Osteocyte (in vitro differentiated cells): ENCODE measurements at places on chromosomes 7 and 10. TPM values are rescaled to one million over a fixed set of nuclear protein-coding genes. Genes with fewer than 3 reads are reported as not detected.

- H3K4me3 ChIP-seq, result no peak overlapping the region
- DNase-seq, result no peak
- no peak overlapping the region for H3K27ac ChIP-seq
Measured at GRCh38 chr10:58094985-58095718, 172.5 kb downstream of the IPMK start.

DNA sequence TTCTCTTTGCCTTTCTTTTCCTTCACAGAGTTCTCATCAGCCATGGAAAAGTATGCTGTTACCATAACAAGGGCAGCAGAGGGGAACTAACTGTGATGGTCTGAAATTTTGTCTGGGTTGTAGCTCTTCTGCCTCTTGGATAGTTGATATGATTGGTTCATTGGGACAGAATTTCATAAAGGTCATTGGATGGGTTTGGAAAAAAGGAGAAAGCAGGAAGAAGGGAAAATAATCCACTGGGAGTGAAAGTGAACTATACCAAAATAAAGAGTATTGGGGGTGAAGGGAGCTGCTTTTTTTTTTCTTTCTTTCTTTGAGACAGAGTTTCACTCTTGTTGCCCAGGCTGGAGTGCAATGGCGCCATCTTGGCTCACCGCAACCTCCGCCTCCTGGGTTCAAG lies 5.8 kb downstream of the EIF4EBP2 start:
- no peaks in the 10 kb centered on the region for H3K27me3 ChIP-seq
- H3K4me1 ChIP-seq, result peaks cover 58% of the 10 kb centered on the region
- no peak for DNase-seq
- no peak overlapping the region for H3K27ac ChIP-seq
- no peak overlapping the region for H3K4me3 ChIP-seq

GRCh38 chr10:34113504-34114225 lies 701.4 kb downstream of the PARD3 start:
- H3K4me3 ChIP-seq, result no peak overlapping the region
- peaks cover 13% of the 10 kb centered on the region for H3K36me3 ChIP-seq
- no peak overlapping the region for H3K27ac ChIP-seq

GRCh38 chr7:128025819-128026218 lies 5.4 kb downstream of the LRRC4 start:
- DNase-seq, result no peak
- peaks cover 9% of the 10 kb centered on the region for H3K36me3 ChIP-seq
- no peak overlapping the region for H3K27ac ChIP-seq
- no peak overlapping the region for H3K4me3 ChIP-seq
- H3K4me1 ChIP-seq, result peaks cover 23% of the 10 kb centered on the region

HOXA11 gene
- not detected in 2 replicates for total RNA-seq

LLCFC1 gene
- total RNA-seq, result not detected in 2 replicates

OR2A2 gene
- total RNA-seq, result not detected in 2 replicates

PAX4 gene
- not detected in 2 replicates for total RNA-seq

CALML3 gene
- total RNA-seq, result not detected in 2 replicates

ADAM8 gene
- 2.9 and 6.0 TPM in 2 replicates for total RNA-seq

PLCE1 gene
- total RNA-seq, result 7.0 and 7.4 TPM in 2 replicates
